ENCODE measurements at places on chromosomes 1 and 21. TPM values are rescaled to one million over a fixed set of nuclear protein-coding genes. Genes with fewer than 3 reads are reported as not detected.

DNA sequence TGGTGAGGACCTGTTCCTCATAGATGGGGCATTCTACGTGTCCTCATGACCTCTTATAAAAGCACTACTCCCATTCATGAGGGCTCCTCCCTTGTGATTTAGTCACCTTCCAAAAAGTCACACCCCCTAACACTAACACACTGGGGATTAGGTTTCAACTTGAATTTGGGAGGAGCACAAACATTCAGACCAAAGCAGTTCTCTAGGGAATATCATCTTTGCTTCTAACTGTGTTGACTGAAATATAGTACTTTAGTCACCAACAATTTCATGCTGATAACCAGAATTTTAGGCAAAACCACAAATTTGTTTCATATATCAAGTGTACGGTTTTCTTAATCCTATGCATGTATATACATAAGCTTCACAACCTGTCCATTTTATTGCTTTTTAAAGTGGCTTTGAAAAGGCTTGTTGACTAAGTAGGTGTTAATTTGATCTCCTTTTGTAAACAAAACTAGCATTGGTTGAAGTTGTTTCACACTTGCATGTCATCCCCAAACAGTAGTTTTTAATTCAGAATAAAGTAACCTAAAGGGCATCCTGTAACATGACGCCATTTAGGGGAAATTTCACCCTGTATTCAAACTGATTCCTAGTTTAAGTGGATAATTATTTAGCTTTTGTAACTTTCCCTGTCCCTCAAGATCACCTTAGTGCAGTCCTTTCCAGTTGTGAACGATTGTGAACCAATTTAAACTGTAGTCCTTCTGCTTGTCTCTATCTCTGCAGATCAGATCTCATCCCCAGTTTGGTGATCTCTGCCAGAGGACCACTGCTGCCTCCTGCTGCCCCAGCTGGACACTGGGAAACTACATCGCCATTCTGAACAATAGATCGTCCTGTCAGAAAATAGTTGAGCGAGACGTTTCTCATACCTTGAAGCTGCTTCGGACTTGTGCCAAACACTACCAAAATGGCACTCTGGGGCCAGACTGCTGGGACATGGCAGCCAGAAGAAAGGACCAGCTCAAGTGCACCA lies 141.1 kb downstream of the TLR5 start:
- DNase-seq, result no peak

- DNase-seq, result no peak
Observed at GRCh38 chr21:31624181-31624580, 35.3 kb upstream of the SOD1 start.

DNA sequence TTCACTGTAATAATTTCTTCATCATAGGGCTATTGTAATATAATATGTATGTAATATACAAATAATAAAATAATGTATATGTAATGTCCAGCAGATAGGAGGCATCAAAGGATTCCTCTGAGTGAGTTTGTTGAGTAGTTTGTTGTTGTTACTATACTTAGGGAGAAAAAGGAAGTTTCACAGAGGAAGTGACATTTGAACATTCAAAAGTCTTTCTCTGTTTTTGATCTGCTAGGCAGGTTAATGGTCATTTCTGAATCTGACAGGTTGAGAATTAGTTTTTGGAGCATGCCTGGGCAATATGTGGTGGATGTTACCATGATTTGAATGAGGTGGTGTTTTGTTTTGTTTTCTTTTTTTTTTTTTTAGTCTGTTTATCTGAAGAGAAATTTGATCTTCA lies 102.1 kb downstream of the NRDC start:
- no peak for DNase-seq

- no peak for DNase-seq
Observed at GRCh38 chr1:107326824-107327445, 186.1 kb downstream of the NTNG1 start.

DNA sequence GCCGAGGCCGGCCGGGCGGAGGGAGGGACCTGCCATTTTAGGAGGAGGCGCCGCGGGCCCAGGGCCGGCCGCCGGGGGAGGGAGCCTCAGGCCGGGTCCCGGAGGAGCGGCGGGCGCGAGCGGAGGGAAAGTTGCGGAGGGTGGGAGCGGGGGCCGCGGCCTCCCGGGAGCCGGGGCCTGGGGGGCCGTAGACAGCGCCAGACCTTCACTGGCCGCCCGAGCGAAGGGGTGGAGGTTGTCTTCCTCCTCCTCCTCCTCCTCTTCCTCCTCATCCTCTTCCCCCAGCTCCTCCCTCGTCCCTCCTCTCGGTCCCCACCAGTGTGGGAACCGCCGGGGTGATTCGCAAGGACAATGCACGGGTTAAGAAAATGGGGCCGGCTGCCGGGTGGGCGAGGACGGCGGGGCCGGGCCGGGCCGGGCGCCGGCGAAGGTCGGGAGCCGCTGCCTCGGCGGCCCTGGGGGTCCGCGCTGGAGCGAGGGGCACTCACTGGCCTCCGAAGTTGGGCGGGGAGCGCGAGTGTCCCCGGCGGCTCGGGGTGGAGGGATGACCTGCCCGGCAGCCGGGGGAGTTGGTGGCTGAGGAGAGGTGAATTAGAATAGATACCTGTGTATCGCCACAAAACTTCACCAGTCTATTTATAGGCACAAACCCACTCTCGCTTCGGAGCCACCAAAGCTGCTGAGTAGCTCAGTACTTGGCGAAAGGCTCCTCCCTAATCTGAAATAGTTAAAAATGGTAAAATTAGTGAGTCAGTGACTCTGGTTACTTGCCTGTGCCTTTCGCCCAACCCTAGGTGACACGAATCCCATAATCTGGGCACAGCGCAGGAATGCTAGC lies 1.3 kb downstream of the DYRK1A start:
- DNase-seq, result peak; percentile 74

The WLS gene
- 93.2 TPM for total RNA-seq

GRCh38 chr1:33021567-33022431 lies 14.9 kb downstream of the AK2 start:
- DNase-seq, result no peak

- DNase-seq, result no peak
Observed at GRCh38 chr1:47927165-47927564, 70.0 kb downstream of the TRABD2B start.

- DNase-seq, result no peak
Observed at GRCh38 chr1:200627575-200628222, 7.1 kb upstream of the KIF14 start.

DNA sequence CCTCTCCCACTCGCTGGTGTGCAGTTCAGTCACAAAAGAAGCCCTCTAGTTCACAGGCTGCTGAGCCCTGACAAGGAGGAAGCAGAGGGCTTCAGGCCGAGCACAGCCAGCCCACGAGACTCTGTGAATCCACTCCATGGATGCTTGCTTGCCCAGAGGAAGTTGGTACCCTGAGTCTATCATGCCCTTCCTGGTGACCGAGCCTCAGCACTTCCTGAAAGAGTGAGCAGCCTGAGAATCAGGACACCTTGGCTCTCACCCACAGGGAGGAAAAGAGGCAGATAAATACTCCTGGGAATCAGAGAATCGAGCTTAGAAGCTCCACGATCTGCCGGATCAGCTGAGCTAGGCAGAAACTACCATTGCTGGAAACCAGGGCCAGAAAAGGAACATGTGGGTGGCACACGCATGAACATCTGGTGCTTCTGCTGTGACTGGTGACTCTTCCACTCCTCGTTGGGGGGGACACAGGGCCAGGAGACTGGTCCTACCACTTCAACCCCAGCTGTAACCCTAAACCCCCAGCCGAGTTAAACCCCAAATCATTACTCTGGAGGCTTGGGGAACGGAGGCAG lies 376.3 kb upstream of the CAMK1G start:
- DNase-seq, result no peak

GRCh38 chr1:207444514-207445217 lies 9.5 kb upstream of the CR2 start:
- no peak for DNase-seq

DNA sequence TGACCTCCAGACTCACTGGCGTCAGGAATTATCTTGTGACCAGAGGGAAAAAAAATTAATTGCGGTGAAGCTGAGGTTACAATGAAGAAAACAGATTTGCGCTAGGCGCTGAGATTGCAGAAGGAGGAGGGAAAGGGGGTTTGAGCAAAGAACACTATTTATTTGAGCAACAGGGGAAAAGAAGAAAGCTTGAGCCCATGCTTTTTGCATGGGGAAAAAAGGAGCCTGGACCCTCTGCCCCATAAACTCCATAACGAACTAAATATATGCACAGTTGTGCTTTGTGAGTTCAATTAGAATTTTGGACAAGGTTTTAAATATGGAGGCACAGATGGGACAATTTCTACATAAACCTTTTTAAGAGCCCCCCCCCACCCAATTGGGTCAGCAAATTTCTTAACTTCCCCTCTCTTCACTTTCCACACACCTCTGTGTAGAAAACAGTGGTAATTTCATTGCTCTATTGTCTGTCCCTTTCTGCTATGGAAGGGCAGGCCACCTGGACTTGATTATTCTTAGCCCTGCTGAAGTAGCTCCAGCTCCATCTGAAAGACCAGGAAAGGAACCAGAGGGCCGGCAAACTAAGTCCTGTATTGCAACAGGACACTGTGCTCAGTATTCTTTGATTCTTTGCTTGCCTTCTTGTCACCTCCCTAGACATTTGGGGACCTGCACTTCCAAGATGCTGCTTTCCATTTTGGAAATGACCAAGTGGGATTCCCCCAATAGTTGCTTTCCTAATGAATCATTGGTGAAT lies 862 bp upstream of the ID3 start:
- no peak for DNase-seq

DNA sequence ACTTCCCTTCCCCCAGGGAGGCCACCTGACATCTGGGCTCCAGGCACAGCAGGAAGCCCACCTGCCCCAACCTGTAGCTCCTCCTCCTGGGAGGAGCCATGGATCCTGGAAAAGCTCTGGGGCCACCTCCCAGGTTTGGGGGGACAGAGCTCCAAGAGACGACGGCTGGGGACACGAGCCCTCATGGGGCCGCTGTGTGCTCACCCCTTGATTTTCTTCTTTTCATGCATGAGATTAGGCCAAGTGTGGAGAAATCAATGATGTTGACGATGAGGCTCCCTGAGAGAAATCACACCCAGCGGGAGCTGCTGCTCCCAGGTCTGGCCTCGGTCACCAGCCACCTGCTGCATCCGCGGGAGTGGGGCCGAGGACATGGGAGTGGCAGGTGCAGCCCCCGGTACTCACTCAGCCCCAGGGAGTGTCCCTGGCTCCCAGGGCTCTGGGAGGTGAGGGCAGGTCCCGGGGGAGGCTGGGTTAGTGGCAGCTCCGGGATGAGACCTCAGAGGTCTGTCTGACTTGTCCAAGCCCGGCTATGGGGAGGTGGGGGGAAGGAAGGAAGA lies 8.7 kb downstream of the TNFRSF14 start:
- no peak for DNase-seq

DNA sequence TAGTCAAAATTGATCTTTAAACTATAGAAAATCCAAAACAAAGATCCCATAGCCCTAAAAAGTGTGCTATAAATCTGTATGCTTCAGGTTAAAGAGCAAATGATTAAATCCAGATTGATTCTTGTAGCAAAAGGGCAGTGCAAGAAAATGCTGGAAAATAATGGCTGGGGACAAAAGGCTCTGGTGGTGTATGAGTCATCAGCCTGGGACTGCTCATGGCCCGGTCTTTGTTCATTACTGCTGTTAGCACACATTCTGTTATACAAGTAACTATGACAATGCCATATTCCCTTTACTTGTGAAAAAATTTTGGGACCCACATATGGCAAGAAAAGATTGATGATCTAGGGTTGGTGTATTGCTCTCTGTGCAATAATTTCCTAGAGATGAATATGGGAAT lies 89.1 kb downstream of the RWDD3 start:
- no peak for DNase-seq

The CNR2 gene
- not detected for total RNA-seq

DNA sequence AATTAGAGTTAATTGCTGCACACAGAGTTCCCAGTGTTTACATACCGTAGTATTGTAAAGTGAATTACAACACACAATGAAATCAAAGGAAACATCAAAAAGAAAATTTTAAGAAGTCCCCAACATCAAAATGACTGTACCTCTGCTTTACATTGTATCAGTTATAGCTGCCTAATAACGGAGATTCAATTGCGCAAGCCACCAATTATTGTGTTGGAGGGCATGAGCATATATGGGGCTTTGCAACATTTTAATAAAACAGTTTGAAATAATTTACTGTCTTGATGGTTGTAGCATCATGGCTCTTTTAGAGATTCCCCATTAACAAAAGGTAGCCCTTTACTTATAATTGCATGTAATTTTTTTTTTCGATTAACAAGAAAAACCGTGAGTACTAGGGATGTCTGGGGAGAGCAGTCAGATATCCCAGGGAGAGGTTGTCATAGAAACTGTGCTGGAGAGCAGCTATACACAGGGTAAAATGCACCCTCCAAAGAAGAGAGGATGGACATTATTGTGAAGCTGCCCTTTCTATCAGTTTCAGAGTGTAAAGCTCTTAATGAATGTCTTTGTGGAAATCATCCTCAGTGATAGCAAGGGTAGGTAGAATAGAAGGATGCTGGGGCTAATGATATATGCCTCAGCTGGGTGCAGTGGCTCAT lies 55.9 kb upstream of the BTG3 start:
- DNase-seq, result no peak

The PTGS2 gene
- 1.0 TPM for total RNA-seq

The CCDC190 gene
- 0.27 TPM for total RNA-seq

- DNase-seq, result no peak
Observed at GRCh38 chr1:24526940-24527542, 24.4 kb downstream of the RCAN3 start.

DNA sequence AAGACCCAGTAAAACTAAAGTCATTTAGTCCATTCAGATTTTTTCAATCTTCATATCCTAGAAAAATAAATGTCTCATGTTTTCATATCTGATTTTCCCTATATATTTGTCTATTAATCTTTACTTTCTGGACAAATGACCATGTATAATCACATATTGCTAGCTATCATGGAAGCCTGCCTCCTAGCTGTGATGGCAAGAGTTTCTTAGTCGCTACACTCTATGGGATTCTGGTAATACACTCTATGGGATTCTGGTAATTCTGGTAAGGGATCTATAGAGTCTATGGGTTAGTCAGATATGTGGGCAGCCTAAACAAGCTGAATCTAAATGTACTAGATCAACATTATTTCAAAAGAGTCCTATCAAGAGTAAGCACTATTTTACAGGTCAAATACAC lies 198.7 kb upstream of the LHX8 start:
- no peak for DNase-seq

The SLC9C2 gene
- not detected for total RNA-seq
